ENCODE measurements at places on chromosomes 1 and 21.

DNA sequence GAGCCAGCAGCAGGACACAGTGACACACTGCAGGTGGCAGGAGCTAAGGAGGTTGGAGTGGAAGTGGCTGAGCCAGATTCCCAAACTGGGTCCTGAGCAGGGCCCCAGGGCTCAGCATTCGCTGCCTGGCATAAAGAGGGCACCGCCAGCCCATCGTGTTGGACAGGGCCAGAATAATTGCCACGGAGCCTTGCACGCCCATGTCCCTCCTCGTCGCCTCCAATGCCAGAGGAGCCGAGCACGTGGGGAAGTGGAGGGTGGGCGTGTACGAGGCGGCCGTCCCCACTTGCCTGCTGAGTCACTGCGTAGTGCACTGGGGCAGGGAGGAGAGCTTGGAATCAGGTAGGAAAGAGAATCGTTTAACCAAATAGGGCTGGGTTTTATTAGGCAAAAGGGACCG, 26.1 kb upstream of the LRRC47 start:
- DNase-seq, result no peak

DNA sequence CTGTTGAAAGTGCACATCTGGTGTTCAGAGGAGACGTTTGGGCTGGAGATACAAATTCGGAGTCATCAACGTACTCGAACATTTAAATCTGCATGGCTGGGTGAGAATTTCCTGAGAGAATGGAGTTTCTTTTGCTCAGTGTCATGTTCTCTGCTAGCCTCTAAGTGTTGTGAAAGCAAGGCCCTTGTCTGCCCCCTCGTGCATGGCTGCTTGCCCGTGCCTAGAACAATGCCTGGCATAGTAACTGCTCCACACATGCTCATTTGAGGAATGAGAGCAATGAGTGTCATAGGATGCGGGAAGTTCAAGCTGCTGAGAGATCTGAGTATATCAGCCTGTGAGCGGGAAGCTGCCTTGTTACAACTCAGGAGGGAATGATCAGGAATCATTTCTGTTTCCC, 171.1 kb upstream of the CSF3R start:
- no peak for DNase-seq

DNA sequence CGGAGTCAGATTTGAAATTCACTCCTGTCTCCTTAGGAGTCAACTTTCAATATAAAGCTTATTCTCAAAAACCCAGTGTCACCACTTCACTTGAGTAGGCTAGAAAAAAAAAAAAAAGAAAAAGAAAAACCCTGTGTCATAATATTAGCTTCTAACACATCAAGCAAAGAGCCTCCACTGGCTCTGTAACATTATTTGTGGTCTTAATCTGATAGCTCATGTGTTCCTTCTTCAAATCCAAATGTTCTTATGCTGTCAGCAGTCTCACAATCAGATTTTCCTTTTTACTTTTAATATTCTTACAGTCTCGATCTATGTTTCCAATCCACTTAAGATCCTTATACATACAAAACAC, 26.1 kb upstream of the PSMG1 start:
- no peak for DNase-seq

DNA sequence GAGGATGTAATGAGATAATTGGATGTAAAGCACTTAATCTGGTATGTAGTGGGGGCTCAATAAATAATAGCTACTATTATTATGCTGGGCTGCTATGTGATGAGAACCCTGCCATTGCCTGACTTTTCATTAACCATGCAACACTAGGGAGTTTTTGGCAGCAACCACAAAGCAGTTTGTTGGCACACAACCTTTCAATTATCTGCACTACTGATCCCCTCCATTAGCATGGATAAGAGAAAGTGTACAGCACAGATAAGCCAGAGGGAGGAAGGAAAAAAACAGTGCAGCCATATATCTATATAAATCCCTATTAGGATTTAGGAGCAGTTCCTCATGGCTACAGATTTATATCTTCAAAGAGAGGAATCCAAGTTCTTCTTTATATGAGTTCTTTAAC, 498.5 kb downstream of the NUF2 start:
- DNase-seq, result no peak

DNA sequence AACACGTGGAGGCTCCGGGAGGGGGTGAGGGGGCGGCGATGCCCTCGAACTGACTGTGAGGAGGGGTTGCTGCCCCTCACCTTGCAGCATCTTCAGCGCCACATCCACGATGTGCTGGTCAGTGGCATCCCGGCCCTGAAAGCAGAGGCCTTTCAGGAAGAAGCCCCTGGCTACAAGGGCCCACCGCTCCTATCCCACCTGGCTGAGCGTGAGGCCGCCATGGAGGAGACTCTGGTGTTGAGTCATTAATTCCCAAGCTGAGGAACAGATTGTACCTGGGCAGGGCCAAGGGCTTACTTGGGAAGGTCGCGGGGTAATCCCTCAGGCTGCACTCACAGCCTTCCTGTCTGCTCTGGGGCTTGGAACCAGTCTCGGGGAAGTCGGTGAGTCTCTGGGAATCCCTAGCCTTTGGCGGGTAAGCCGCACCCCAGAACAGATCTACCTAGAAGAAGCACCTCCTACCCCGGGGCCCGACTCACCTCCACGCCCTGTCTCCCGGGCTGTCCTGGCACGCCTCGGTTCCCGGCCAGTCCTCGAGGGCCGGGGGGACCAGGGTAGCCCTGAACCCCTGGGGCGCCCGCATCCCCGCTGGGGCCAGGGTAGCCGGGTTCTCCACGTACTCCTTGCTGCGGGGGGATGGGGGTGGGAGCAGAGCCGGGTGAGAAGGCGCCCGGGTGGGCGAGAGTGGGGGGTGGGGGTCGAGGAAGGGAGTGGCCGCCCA, 13.9 kb downstream of the COL9A2 start:
- DNase-seq, result no peak

DNA sequence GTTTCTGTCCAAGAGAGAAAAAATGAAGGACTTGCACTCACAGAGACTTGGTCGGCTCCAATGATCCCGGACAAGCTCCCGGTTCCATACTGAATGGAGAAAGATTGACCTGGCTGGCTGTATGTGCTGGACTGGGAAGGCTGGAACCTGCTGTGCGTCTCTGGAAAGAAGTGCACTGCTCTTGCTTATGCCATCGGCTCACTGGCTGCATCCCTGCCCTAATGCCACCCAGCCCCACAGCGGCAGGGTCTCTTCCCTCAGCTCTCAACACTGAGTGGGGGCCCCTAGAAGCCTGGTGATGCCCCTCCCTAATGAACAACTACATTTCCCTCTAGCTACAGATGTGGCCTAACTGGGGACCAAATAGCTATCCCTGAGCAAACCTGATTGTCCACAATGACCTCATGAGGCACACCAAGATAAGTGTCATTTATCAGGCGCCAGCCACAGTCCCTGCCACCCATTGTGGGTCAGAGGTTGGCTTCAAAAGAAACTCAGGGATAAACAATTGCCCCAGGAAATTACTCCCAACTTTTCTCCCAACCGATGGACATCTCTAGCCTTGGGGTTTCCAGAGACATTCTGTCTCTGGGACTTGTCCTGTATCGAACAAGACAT, 2.6 kb downstream of the CTSE start:
- no peak for DNase-seq

- DNase-seq, result no peak
Measured at GRCh38 chr21:35375115-35375514, 326.0 kb upstream of the RUNX1 start.

- DNase-seq, result no peak
Measured at GRCh38 chr21:44947111-44947929, 7.5 kb downstream of the SLX9 start.

GRCh38 chr1:53306168-53306567, 21.7 kb downstream of the LRP8 start:
- no peak for DNase-seq

- DNase-seq, result no peak
Measured at GRCh38 chr21:25536752-25537151, 70.5 kb downstream of the MRPL39 start.

- no peak for DNase-seq
Measured at GRCh38 chr1:209720826-209721225, 16.2 kb downstream of the HSD11B1 start.

- no peak for DNase-seq
Measured at GRCh38 chr1:64581843-64582185, 111.9 kb downstream of the CACHD1 start.

GRCh38 chr1:112877750-112878149, 78.2 kb downstream of the SLC16A1 start:
- no peak for DNase-seq

GRCh38 chr21:39715804-39716397, 29.1 kb upstream of the IGSF5 start:
- peak; percentile 19 for DNase-seq

- DNase-seq, result no peak
Measured at GRCh38 chr1:206655471-206655882, 20.1 kb downstream of the DYRK3 start.

DNA sequence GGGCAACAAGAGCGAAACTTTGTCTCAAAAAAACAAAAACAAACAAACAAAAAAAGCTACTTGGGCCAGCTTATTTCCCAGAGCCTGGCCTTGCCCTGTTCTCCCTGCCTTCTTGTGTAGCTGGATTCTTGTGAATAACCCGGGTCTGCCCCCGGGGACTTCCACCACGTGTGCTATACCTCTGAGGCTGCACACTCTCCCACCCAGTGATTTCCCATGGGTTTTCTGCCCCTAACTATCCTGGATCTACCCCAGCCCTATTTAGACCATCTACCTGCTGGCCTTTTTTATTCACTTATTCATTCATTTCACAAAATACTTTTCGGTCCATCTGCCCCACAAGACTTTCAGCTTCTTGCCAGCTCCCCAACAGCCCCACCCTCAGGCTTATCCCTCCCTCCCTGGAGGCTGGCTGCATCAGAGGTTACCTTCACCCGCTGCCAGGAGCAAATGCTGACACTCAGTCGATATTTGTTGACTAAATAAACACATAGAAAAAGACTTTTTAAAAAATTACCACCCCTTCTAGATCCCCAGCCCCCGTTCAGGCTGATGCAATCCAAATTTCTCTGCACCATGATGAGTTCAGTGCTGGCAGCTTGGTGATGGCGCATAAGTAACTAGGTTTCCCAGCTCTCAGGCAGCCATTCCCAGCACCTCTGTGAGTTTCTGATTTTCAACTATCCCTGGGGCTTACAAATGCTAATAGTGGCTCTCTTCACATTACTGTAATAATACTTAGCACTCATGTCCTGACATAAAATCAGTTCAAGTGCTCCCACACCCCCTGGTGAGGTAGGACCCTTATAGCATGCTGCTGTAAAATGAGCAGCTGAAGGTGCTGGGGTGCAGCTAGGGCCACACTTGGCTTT, 30.7 kb upstream of the TARBP1 start:
- no peak for DNase-seq

DNA sequence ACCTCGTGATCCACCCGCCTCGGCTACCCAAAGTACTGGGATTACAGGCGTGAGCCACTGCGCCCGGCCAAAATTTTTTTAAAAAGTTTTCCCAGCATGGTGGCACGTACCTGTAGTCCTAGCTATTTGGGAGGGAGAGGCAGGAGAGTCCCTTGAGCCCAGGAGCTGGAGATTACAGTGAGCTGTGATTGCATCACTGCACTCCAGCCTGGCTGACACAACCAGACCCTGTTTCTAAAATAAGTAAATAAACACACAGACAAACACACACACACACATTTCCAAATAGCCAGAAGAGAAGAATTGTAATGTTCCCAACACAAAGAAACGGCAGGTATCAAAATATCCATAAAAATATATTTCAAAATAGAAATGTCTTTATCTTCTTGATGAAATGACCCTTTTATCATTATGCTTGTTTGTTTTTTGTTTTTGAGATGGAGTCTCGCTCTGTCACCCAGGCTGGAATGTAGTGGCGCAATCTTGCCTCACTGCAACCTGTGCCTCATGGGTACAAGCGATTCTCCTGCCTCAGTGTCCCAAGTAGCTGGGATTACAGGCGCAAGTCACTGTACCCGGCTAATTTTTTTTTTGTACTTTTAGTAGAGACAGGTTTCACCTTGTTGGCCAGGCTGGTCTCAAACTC, 9.3 kb downstream of the HES2 start:
- DNase-seq, result no peak

DNA sequence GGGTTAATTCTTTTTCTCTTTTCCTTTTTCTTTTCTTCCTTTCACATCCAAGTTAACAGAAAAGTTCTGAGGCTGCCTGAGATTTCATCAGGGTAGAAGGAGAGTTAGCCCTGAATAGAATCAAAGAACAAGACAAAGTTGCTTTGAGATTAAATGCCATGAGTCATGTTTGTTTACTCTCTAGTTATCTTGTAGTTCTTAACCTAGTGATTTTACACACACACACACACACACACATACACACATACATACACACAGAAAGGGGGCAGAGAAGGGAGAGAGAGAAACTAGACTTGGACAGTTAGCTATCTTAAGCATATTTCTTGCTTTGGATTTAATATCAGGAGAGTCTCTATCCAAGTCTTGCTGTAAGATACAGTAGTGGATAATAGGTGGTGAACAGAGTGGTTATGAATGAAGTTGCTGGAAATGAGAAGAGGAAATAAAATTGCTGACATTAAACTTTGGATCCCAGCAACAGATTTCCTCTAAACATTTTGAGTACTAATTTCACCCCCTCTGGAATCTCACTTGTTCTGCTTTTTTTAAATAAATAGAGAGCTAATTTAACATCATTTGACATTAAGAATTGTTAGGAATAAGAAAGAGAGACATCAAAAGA, 19.9 kb downstream of the PLA2G4A start:
- no peak for DNase-seq

- no peak for DNase-seq
Measured at GRCh38 chr1:32122151-32122550, 14.3 kb downstream of the KPNA6 start.

- DNase-seq, result no peak
Measured at GRCh38 chr1:24764439-24764838, 19.2 kb downstream of the CLIC4 start.

- DNase-seq, result no peak
Measured at GRCh38 chr1:55065648-55066047, 26.3 kb downstream of the PCSK9 start.

- DNase-seq, result no peak
Measured at GRCh38 chr1:104266612-104267011, 516.9 kb downstream of the AMY1C start.

DNA sequence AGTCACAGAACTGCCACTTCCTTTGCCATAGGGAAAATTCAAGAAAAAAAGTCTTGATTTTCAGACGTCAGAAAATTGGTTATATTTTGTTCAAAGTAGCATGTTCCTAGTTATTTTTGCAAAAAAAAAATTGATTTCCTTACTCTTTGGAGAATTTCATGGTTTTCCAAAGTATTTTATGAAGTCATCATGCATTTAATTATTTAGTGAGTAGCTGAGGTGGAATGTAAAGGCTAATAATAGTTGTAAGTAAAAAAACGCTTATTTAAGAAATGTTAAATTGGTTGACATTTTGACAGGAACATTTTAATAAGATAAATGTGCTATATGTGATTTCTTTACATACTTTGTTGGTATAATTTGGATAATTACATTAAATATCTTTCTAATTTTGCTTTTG, 20.8 kb downstream of the TSEN15 start:
- DNase-seq, result no peak

- DNase-seq, result no peak
Measured at GRCh38 chr1:78370779-78371482, 119.8 kb upstream of the PTGFR start.

GRCh38 chr1:163068716-163069115, 445 bp upstream of the RGS4 start:
- DNase-seq, result no peak

- DNase-seq, result no peak
Measured at GRCh38 chr1:200960948-200961340, 62.6 kb downstream of the KIF21B start.
